Skin of body (tissue), 3 donors: ENCODE measurements at places on chromosomes 1 and 21. TPM values are rescaled to one million over a fixed set of nuclear protein-coding genes. Genes with fewer than 3 reads are reported as not detected.
A peak's percentile ranks its signal among the peaks of the same experiment; 100 is the strongest.

The EPHB2 gene
- total RNA-seq: 13.6 TPM

- DNase-seq: no peak
These were observed 19.2 kb upstream of the PEF1 start for GRCh38 chr1:31663622-31664452.

DNA sequence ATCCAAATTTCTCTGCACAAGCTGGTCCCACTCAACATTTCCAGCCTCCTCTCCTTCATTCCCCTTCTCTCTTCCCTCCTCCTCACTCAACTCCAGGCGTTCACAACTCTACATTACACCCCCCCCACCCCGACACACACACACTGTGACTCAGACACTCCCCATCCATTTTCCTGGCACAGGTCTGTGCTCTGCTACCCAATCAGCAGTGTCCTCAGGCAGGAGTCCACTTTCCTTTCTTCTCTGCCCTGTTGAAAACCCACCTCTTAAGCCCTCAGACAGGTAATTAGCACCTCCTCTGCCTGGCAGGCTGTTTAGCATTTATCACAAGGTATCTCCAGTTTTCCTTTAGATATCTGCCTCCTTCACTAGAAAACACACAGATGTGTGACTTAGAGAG is 8.8 kb upstream of the LMX1A start:
- no peak for DNase-seq

DNA sequence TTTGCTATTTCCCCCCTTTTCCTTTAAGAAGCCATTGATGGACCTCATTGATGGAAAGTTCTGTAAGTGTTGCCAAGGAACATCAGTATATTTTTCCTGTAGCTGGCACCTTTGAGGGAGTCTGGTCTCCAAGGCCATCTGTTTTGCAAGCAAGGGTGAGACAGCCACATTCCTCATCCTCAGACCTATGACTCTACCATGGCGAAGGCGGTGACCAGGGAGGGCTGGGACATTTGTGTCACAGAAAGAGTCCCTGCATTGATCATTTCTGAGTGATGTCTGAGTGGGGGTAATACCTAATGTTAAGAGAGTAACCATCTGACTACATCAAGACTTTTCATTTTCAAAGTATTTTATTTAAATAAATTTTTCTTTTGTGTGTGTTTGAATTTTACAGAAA is 35.4 kb downstream of the KIAA0040 start:
- no peak for DNase-seq

DNA sequence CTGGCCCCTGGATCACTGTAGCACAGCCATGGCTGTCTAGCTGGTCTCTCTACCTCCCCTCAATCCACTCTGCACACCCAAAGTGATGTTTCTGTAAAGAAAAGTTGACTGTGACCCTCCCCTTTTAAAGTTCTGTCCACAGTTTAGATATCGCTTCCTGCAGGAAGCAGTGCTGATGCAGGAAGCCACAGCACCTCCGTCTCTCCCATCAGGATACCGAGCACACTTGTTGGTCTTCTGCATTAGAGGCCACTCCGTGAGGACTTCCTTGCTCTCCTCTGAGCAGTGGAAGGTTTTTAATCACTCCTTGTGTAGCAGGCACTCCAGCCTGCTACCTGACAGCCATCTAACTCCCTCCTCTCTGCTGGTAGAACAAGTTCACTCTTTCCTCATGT is 69.5 kb downstream of the GADD45A start:
- DNase-seq: no peak

GRCh38 chr21:28644762-28645161 is 347.9 kb downstream of the LTN1 start:
- no peak for DNase-seq

DNA sequence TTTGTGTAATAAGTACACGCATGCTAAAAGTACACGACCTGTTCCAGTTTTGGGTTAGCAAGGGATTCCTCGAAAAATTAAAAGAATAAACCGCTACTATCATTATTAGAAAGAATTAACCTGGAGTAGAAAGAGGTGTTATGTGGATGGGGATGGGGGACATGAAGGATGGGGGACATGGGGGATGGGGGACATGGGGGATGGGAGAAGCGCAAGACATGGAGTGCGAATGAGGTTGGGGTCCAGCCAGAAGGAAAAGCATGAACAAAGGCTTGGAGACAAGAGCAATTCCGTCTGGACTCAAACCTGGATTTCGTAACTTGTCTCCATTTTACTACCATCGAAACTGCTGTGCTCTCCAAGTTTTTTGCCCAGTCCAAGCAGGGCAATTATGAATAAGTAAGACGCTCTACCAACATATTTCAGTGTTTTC is 591 bp upstream of the KDM1A start:
- DNase-seq: no peak

DNA sequence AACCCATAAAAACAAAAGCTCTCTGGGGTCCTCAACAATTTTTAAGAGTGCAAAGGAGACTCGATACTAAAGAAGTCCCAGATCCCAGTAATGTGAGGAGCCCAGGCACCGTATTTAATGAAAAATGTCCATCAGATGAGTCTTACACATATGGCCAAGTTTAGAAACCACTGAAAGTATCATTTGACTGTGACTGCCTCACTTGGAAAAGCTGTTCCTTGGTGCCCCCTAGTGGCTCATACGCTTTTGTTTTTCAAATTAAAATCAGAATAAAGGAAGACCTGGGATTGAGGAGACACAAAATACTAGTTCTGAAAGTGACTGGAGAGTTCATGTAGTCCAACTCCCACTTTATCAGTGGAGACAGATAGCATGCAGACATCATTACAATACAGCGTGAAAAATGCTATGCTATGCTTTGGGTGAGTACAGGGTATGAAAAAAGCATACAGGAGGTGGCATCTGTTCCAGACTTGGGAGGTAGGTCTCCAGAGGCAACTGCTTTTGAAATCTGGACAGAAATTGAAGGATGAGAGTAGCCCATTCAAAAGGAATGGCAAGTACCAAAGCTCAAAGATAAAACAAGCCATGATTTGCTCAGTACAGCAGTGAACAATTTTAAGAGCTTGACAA is 33.8 kb downstream of the GDAP2 start:
- DNase-seq: peak; percentile 74

DNA sequence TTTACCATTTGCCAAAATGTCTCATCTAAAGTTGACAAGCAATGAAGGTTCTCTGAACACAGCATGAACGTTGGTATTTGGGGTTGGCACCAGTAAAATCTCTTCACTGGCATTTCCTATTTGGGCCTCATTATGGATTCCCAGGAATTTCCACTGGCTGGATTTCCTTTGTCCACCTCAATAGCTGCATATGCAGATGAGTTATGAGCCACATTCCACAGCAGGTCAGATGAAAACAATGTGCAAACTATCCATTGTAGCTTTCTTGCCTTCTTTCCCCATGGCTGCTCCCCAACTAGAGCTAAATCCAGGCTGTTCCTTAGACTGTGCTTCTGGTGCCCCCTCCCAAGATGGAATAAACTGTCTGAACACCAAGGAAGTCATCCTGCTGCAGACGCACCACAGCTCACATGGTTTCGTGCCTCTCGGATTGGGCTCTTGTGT is 168.1 kb upstream of the FGGY start:
- no peak for DNase-seq

DNA sequence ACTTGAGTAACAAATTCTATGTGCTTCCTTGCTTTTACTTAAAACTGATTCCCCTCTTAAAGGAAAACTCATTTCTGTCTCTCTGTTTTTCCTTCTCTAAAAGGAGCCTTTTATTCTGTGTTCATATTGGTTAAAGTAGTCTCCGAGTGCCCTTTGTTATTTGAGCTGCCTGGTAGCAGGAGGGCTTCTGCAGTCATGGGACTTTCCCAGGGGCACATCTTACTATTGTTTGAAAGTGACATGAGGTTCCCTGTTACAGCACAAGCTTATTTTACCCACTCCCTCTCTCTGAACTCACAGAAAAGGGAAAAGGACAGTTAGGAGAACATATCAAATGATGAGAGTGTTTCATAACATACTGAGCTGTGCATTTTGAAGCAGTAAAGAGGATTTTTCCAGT is 58.1 kb upstream of the ANGPTL1 start:
- DNase-seq: no peak
